ENCODE measurements at places on chromosomes 12 and 14.
A peak's percentile ranks its signal among the peaks of the same experiment; 100 is the strongest.

DNA sequence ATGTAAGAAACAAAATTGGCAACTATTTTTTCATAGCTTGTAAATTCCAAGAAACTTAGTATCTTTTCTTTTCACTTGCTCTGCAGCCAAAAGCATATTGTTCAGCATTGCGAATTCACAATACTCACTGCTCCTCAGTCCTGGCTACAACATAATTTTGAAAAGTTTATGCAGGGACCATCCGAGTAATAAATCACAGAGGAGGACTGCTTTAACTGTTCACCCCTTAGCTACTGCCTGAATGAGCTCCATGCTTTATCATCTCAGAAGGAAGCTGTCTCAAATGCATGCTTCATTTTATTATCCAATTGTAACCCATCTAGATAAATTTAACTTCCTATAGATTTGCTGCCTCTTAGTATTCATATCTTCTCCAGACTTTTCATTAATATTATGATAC, 827.8 kb downstream of the DIO2 start:
- no peak for DNase-seq

GRCh38 chr12:23888396-23889068, 60.9 kb downstream of the SOX5 start:
- DNase-seq = no peak

GRCh38 chr14:96091149-96091693, 52.1 kb downstream of the C14orf132 start:
- DNase-seq = peak; percentile 65

- no peak for DNase-seq
Observed at GRCh38 chr12:45518291-45519235, 210.9 kb upstream of the ARID2 start.

DNA sequence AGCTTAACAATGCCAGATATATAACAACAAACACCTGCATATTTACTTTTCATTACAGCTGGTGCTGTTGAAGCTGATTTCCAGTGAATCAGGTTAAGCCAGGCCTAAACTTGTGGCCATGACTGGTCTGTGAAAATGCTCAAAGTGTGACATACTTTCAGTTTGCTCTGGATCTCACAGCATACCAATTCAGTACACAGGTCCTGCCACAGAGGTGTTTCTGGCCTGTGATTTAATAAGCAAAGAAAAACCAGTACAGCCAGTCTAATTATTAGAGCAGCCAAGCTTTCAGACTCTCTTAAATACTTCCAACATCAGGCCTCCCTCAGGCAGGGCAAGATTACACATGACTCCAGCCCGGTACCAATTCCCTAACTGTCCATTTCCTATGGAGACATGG, 27.4 kb upstream of the TMCC3 start:
- DNase-seq = no peak

GRCh38 chr14:26199590-26200370, 398.1 kb downstream of the NOVA1 start:
- DNase-seq = no peak

GRCh38 chr12:44817687-44818086, 58.4 kb downstream of the NELL2 start:
- DNase-seq = no peak

DNA sequence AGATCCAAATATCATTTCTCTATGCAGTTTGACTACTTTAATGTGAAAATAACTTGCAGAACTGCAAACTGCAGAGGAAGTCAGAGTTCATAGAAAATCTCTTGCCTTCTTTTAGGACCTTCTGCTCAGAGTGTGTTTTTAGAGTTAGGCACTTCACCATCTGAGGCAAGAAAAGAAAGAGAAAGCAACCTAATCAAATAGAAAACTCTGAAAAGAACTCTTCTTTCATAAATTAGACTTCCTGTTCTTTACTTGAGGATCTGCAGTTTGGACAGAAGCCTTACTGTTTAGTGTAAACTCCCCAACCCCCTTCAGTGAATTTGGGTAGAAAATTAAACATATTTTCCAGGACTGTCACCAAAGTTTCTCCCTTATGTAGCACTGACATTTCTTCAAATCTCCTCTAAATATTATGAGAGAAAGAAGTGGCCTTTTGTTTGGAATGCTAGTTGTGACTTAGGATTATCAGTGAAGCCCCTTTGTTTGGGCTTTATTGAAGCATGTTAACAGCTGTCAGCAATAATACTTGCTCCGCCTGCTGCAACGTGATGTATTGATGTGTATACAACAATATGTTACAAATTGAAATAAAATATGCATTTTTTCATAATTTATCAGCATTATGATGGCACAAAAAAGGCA, 99.5 kb downstream of the PDZRN4 start:
- DNase-seq = no peak

DNA sequence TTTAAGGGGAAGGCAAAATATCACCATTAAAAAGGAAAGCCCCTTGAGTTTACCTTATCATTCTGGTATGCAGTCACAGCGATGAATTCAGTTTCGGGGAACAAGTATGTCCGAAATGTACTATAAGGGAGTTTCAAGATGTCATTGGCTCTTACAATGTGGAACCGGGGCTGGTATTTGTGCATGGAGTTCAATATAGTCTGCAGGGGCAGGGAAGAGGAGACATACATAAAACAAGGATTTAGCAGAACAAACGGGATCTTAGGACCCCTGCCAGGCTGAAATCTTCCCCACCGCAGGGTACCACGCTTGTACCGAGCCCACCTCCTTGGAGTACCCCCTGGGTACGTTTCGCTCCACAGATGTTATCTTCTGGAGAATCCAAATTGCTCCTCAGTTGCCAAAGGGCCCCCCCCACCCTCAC, 4.5 kb downstream of the TBX3 start:
- DNase-seq = no peak

GRCh38 chr12:122350141-122350848, 72.2 kb downstream of the CLIP1 start:
- DNase-seq = peak; percentile 39

DNA sequence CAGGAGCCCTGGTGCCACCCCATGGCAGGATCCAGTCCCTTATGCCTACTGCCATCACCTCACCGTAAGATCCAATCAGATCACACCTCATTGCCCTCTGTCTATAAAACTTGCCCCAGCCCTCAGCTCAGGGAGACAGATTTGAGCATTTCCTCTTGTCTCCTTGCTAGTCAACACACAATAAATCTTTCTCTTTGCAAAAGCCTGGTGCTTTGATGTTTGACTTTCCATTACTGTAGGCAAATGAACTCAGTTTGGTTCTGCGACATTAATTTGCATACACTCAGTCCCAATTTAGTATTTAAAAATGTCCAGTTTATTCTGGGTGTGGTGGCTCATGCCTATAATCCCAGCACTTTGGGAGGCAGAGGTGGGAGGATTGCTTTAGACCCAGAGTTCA, 188.4 kb downstream of the AEBP2 start:
- no peak for DNase-seq

DNA sequence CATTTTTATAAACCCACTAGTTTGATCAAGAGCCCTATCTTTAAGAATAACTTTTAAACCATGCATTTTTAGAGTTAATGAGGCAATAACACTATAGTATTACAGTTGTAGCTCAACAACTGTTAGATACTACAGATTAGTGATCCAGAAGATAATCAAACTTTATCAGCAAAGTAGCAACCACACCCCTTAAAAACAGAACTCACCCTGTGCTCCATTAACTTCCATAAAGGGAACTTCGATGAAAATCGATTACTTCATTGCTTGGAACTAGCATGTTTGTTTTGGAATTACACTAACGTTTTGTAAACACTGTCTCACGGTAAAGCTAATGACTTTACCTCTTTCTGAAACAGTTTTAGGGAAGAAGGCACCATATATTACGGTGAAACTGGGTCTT, 1.4 kb downstream of the SGPP1 start:
- no peak for DNase-seq

DNA sequence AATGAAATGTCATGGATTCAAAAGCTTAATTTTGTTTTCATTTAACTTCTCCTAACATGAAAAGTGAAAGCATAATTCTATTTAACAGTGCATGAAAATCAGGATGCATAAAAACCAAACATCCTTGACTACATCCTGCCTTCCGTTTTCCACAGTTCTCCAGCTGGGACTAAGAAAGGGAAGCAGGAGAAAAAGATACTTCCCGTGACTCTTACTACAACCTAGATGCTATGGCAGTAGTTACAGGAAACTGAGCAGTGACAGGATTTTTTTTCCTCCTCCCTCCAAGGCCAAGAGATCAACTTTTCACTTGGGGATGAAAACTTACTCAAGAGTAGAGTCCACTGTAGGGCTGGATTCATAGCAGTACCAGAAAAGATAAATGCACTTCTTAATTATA, 2.6 kb downstream of the EXOC5 start:
- DNase-seq = no peak

- no peak for DNase-seq
Observed at GRCh38 chr12:632102-632696, 31.0 kb downstream of the NINJ2 start.

DNA sequence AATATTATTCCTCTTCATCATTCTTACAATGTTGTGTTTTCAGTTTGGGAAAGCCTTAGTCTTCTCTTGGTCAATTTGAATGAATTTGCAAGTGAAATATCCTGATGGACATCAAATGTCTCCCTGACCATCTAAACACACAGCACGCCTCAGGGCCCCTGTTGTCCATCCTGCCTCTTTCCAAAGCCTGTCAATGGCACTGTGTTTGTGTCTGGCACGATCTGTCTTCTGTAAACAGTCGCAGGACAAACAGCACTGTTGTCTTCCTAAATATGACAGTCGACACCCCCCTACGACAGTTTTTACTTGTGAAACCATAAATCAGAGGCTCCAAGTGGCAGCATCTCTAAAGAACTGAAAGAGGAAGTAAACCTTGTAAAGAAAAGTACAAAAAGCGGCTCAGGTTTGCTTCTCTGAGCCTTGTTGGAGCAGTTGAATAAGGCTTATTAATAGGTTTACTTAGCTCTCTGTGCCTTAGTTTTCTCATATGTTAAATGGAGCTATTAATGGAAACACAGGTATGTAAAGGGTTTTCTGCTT, 285.8 kb downstream of the NRXN3 start:
- DNase-seq = no peak

GRCh38 chr14:71438684-71439083, 493.5 kb upstream of the RGS6 start:
- peak; percentile 71 for DNase-seq

GRCh38 chr12:49843876-49844437, 1.1 kb upstream of the BCDIN3D start:
- no peak for DNase-seq

DNA sequence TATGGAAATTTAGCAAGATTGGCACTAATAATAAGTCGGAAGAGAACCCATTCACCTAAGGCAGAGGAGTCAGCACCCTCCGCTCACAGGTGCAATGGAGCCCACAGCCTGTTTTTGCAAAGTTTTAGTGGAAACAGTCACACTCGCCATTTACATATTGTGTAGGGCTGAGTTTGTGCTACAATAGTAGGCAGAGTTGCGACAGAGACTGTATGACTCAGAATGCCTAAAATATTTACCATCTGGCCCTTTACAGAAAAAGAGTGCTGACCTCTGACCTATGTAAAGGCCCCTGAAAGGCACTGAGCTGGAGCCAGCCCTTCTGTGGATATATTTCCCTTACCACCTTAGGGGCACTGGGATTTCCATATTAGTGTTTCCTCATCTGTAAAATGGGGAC, 79.0 kb downstream of the PRIMA1 start:
- DNase-seq = no peak

DNA sequence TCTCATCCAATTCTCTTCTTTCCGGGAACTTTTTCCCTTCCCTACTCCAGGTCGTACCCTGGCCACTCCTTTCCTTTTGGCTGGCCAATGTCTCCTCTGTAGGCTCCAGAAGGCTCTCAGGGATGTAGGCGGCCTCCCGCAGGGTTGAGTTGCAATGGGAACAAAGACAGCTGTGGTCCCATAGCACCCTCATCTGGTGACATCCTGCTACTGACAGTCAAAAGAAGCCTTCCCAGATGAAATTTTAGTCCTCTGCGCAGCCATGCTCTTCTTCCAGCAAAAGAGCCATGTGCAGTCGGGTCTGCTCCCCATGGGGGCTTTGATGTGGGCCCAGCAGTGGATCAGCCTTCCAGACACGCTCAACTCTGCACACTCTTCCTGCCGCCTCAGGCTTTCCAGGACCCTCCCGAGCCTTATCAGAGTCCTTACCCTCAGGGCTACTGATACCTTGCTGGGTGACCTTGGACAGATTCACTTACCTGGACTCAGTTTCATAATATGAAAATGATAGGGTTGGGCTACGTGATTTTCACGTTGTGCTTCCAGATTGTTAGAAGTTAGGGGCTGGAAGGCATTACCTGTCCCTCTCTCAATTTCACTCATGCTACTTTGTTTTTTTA, 5.5 kb upstream of the CELA1 start:
- peak; percentile 63 for DNase-seq

DNA sequence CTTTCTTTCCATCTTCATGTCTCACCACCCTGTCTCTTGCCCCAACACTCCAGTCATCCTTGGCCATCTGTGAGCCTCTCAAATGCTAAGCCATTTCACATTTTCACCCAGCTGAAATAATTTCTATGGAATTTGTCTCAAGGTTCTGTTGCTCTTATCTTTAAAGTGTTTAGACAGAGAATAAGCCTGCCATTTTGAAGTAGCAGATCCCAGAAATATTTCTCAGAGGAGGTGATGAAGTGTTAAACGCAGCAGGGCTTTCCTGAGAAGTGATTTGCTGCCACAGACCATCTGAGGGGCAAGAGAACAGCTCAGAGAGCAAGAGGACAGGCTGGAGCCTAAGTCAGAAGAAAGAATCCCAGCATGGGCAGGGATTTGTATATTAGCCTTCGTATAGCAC, 71.6 kb upstream of the CLMN start:
- DNase-seq = no peak

DNA sequence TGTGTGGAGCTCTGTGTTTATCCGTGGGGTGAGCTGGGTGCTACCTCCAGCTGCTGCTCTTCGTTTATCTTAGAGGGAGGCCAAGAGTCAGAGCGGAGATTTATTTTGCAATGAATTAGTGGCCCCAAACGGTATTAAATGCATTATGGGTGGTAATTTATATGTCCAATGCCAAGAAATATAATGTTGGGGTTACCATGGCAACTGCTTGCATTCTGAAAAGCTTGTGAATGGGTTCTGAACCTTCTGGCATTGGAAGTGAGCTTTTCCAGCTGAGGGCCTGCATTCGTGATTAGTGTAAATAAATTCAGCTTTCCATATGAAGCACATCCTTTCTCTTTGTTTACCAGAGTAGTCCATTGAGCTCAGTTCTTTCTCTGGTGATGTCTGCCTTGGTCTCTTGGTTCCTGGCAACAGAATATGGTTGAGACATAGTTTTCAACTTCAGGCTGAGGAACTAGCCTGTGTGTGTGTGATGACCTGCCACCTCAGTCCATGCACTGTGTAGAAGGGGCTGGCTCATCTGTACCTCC, 51.8 kb downstream of the TRAF3 start:
- no peak for DNase-seq

DNA sequence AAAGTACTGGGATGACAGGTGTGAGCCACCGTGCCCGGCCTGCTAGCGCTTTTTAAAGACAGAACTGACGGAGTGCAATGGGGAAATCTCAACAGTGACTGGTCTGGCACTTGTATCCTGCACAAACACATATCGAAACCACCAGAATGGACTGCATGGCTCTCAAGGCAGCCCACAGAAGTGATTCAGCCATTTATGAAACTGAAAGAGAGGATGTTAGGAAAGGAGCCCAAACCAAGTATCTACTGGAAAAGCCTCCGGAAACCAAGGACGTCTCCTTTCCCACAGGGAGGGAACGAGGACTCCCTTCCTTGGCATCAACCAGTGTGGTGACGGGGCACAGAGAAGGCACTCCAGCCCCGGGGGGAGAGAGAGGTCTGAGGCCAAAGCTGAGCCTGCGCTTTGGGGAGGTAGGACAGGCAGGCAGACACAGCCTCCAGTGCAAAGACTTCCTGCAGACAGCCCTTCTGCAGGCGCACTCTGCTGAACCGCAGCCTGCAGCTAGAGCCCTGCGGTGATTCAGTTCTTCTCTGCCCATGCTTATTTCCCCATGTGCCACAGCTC, 16.5 kb downstream of the SLC15A4 start:
- peak; percentile 22 for DNase-seq

GRCh38 chr12:21989819-21990412, 48.7 kb upstream of the ABCC9 start:
- DNase-seq = no peak
